Brain pericyte (primary cell): ENCODE measurements at places on chromosomes 2 and 18.

DNA sequence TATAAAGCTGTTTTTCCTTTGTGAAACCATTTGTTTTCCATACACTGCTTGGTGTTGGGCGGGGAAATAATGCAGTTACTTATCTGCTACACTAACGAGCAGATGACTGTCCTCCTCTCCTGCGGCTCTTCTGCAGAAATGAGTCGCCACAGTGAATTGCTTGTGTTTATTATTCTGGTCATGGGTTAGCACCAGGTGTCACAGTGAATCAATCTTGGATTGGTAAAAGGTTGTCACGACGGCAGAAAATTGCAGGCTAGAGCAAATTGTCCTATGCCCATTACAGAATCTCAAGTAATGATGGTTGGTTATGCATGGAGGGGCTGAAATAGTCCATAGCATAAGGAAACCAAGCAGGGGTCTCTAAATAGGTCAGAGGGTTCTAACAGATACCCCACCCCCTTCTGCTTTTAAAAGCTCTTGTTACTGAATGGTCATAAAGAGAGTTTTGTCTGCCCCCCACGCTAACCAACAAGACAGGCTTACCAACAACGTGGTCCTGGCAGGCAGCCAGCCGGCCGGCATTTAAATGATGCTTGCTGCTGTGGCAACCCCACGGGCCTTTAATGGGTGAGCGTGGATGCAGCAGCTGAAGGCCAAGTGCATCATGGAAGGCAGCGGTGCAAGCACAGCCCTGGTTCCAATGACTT lies 29.5 kb downstream of the RAB31 start:
- no peak for DNase-seq

DNA sequence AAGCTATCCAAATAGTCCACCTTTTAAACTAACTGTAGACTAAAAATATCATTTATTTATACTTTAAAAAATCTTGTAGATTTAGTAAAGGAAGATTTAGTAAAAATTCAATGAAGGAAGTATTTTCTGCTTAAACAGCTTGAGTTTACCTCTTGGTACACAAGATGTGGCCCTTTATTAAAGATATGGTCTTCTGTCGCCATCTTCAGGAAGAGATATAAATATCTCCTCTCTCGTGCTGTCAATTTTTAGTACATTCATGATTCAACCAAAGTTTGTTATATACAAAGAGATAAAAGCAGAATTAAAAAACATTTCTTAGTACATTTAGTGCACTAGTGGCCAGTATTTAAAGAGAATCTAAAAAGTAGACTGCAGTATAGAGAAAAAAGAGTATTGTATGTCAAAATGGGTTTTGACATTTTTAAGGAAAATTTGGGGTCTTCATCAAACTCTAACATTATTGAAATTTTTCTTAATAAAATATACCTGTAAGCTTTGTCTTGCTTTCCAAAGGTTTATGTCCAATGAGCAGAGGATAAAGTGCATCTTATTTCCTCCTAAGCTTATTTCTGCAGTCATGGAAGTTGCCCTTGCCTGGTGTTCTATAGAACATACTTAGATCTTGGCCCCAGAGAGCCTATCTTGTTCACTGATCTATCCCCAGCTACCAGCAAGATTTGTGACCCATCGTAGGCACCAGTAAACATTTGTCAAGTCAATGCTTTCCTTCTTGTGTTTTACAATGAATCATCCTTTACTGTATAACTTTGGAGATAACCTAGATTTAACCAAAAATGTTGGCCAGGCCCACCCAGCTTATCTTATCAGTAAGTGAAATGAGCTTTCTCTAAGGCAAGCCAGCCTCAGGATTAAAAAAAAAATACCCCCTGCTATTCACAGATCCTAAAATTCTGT lies 18.5 kb upstream of the EML6 start:
- DNase-seq, result no peak

- no peak for DNase-seq
Observed at GRCh38 chr18:54154231-54154630, 70.2 kb downstream of the MBD2 start.

GRCh38 chr2:158975271-158975921 lies 7.0 kb downstream of the TANC1 start:
- DNase-seq, result no peak

GRCh38 chr2:79393107-79393685 lies 119.7 kb upstream of the CTNNA2 start:
- DNase-seq, result no peak

DNA sequence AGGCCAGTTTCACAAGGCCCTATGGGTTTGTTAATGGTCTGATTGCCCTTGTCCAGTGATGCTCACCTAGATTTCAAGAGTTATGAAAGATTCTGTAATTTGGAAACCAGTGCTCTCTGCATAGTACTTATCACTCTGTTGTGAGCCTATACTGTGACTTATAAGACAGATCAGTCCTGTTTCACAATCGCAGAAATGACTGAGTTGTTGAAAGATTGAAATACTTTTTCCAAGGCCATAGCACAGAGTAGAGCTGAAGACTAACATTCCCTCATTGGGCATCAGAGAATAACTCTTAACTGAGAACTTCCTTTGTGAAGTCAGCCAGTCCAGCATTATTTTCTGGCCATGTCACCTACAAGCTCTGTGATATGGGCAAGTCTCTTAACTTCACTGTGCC lies 44.0 kb downstream of the CCDC85A start:
- no peak for DNase-seq

GRCh38 chr2:69143748-69144360 lies 130.9 kb downstream of the ANTXR1 start:
- no peak for DNase-seq

- no peak for DNase-seq
Observed at GRCh38 chr2:220106065-220106464, 478.6 kb downstream of the SLC4A3 start.

DNA sequence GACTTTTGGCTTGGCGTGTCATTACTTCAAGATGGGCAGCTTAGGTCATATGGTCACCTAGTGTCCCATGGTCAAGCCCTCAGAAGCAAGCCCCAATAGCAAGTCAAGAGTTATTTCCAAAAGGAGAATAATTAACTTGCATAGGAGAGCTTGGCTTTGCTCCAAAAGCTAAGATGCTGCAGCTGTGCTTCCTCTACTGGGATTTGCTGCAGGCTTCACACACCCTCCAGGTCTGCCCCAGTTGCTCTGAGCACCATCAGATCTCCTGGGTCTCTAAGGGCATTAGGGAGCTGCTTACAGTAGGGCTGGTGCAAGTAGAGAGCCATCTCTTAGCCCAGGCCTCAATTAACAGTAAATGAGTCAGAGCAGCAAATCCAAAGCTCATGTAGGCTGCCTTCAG lies 46.6 kb downstream of the THUMPD2 start:
- no peak for DNase-seq

GRCh38 chr2:72883356-72883962 lies 3.7 kb upstream of the SPR start:
- DNase-seq, result no peak

- DNase-seq, result no peak
Observed at GRCh38 chr2:225113371-225114015, 71.2 kb upstream of the DOCK10 start.
